Activated naive CD8-positive, alpha-beta T cell treated with anti-CD3 and anti-CD28 coated beads, Interleukin-2, amount 10 ng/mL, durations not matched to agents 7 days and 5 days (primary cell): ENCODE measurements at places on chromosomes 3 and 15.

DNA sequence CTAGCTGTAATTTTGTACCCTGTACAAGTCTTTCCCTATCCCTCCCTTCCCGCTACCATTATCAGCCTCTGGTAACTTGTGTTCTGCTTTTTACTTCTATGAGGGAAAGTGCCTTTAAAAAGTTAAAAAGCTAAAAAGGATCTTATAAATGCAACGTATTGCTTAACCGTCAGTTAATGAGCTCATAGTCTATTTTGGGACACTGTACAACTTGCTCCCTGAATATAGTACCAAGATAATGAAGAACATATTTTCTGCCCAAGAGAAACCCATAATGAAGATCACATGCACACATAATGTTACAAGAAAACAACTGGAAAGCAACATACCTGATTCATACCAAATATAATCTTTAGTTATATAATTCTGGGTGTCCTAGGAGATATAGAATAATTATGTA is 22.6 kb downstream of the ZIC1 start:
- no peak for DNase-seq

- no peak for DNase-seq
Observed at GRCh38 chr3:45123581-45124269, 22.5 kb downstream of the CDCP1 start.

- DNase-seq: peak; percentile 74
Observed at GRCh38 chr15:38652998-38653397, 88.4 kb upstream of the RASGRP1 start.

DNA sequence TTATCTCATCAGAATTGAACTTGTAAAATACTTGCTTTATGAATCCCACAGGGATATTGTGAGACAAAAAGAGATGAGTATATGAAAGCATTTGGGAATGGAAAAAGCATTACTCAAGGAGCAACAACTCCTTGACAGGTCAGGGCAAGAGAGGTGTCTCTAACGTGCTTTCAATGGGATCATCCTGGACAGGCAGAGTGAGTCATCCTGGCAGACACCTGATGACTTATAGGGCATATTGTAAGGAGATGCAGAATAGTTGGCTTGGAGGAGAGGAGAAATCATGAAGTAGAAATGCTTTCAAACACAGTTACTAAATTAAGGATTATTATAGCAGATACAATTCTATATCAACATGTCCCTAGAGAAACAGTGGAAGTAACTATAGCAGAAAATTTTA is 71.9 kb upstream of the THSD4 start:
- DNase-seq: no peak

DNA sequence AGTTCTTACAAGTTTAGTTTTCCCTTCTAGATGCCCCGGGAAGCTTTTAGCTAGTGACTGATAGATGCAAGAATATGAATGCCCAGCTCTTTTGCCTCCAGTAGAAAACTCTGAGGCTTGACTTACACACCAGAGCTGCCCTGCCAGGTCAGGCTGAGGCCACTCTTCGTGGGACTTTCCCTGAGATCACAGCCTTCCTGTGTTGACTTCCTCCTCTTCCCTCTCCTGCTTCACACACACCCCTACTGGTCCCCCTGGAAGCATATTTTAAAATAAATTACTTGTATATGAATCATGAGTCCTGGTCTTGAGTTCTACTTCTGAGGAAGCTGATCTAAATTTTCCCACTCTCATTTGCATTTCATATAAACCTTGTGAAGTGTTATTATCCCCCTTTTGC is 413.7 kb downstream of the PDCD6IP start:
- DNase-seq: no peak

DNA sequence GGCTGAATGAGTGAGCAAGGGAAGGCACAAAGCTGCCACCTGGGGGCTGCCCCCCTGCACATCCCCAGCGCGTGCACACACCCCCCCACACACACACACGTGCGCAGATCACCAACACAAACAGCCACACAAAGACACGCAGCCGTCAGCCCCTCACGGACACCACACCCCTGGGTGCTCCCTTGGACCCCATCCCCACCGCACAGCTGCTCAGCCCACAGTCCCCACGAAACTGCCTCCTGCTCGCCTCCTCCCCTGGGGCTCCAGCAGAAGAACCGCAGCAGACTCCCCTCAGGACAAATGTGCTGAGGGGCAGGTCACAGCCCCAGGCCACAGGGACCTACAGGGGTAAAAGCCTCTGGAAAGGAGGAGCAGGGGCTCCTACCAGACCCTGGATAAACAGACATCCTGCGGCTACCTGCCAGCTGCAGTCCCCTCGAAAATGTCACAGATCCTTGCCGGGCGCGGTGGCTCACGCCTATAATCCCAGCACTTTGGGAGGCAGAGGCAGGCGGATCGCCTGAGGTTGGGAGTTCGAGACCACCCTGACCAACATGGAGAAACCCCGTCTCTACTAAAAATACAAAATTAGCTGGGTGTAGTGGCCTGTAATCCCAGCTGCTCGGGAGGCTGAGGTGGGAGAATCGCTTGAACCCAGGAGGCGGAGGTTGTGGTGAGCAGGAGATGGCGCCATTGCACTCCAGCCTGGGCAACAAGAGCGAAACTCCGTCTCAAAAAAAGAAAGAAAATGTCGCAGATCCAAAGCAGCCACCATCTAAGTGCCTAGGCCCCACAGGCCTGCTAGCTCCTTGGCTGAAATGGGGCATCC is 6.5 kb downstream of the TWF2 start:
- DNase-seq: no peak

GRCh38 chr15:98580572-98580971 is 67.8 kb upstream of the IGF1R start:
- no peak for DNase-seq

DNA sequence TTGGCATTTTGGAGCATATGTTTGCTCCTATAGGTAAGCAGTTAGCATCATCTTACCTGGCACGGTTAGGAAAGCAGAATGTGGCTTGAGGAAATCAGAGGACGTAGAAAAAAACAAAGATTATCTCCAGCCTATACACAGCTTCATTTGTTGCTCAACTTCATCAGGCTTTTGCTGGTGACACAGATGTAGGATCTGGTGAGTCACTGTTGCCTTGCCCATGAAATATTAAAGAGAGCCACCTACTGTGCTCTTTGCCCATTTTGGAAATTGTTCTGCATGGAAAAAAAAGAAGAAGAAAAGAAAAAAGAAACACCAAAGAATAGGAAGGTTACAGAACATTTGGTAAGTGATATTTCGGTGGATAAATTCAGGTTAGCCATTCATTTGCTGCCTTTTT is 3.8 kb downstream of the IL1RAP start:
- no peak for DNase-seq

- DNase-seq: no peak
Observed at GRCh38 chr3:42569593-42570142, 12.1 kb downstream of the SEC22C start.

DNA sequence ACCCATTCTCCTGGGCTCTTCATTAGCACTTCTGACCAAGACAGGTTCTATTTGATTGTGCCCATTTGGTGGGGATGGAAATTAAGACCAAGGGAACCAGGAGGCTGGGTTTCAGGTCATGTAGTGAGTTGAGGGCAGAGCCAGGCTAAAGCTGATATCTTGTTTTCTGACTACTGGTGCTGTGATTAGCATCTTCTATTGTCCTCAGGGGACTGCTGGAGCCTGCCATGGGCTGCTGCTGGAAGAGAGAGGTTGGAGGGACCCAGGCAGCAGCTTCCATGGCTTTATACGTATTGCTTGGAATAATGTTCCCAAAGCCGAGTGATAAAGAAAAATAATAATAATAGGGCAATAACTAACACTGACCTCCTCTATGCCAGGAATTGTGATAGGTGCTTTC is 211.4 kb upstream of the ROPN1 start:
- no peak for DNase-seq

DNA sequence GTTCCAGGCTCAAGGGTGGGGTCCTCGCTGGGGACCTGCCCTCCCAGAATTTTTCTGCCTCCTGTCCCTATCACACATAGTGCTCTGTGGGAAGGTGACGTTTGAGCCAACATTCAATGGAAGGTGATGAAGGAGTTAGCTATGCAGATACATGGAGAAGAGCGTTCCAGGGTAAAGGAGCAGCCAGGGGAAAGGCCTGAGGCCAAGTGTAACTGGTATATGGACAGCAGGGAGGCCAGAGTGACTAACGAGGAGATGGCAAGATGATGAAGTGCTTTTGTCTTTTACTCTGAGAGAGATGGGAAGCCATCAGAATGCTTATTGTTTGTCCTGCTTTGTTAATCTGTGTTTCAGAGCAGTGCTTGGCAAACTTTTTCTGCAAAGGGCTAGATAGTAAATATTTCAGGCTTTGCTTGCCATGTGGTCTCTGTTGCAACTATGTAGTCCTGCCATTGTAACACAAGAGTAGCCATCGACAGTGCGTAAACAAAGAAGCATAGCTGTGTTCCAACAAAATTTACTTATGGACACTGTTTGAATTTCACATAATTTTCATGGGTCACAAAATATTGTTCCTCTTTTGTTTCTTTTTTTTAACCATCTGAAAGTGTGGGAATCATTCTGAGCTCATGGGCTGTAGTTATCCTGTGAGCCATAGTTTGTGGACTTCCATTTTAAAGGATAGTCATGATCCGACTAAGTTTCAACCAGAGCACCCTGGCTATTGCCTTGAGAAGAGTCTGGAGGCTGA is 25.8 kb upstream of the PIAS1 start:
- DNase-seq: no peak

GRCh38 chr15:76309601-76310330 is 1.5 kb downstream of the ETFA start:
- no peak for DNase-seq

GRCh38 chr3:46321461-46322104 is 32.3 kb upstream of the CCR2 start:
- no peak for DNase-seq

DNA sequence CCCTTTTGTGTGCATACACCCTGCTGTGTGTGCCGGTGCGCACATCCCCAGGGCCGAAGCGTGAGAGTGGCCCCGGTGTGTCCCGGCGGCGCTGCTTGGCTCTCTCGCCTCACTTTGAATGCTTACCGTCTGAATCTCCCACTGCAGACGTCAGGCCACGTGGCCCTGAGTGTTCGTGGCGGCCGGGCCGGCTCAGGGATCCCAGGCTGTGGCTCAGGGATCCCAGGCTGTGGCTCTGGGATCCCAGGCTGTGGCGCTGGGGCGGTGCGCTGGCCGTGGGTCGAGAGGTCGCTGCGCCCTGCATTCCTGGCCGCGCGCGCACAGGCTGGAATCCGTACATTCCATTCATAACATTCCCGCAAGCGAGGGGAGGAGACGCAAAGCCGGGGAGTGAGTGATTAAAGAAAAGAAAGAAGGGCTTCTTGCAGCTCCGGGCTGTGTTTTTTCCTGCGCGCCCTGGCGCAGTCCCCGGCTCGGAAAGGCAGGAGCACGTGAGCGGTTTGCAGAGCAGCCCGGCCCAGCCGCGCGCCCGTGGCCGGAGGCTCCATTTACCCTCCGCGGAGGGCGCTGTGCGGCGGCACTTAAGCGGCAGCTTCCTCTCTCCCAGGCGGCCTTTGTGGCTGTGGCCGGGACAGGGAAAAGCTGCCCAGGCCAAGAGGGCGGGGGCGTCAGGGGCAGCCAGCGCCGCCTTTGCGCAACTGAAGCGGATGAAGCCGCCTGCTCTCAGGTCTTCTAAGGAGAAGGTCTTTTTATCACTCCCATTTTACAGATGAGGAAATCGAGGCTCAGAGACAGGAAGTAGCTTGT is 87.0 kb upstream of the ALDH1L1 start:
- no peak for DNase-seq

GRCh38 chr3:20648921-20649381 is 462.9 kb upstream of the SGO1 start:
- DNase-seq: no peak

DNA sequence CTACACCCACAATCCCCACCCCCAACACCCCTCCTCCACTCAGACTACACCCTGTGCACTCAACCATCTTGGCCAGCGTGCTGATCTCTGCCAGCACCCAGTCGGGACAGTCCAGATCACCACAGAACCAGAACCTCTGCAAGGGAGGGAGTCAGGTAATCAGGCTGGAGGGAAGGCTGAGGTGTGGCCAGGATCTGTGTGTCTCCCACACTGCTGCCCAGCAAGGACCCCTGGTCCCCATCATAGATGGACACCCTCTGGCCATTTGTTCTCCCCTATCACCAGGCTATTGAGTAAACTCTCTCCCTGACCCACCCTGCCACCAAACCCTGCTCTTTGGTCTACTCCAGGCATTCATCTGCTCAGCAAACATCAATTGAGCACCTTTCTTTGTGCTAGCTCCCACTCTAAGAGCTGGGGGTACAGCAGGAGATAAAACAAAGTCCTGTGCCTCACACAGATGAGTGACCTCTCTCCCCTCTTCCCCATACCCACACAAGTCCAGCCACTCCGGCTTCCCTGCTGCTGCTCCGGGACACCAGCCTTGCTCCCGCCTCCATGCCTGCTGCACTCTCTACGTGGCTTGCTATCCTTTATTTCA is 134.8 kb downstream of the TBC1D2B start:
- no peak for DNase-seq

DNA sequence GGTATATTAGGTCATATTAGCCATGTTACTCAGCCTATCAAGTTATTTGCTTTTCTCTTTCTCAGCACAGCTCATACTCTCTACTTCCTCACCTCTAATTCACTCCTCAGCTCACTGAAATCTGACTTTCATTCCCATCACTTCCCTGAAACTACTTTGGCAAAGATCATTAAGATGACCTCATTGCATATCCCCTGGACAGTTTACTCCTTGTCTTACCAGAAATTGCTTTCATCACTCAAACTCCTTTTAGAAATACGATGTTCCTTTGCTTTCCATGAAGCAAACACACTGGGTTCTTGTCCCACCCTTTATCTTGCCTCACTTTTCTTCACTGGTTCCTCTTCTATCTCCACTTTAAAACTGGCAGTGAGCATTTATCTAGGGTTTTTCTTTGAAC is 354.4 kb downstream of the TUSC7 start:
- no peak for DNase-seq
